ENCODE measurements at places on chromosomes 16 and 17.

DNA sequence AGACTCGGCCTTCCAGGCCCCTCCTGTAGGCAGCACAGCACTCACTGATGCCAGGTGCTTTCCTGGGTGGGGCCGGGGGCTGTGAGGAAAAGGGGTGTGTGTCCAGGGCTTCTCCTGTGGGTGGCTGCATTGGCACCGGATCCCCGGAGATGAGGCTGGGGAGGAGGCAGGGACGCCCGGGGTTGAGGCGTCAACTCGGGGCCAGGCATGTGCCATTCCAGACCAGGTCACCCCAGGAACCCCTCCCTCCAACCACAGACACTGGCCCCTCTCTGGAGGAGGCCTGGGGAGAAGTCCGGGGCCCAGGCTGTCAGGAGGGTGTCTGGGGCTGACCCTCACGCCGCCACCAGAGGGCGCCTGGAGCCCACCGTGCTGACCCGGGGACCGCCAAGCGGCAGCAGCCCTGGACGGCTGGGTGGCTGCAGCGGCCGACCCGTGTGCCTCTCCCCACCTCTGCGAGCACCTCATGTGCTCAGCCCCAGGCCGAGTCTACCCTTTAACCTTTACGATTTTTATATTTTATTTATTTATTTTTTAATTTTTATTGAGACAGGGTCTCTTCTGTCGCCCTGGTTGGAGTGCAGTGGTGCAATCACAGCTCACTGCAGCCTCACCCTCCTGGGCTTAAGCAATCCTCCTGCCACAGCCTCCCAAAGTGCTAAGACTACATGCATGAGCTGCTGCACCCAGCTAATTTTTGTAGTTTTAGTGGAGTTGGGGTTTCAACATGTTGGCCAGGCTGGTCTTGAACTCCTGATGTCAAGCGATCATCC is 3.2 kb upstream of the METRN start:
- peak; percentile 55 for DNase-seq

DNA sequence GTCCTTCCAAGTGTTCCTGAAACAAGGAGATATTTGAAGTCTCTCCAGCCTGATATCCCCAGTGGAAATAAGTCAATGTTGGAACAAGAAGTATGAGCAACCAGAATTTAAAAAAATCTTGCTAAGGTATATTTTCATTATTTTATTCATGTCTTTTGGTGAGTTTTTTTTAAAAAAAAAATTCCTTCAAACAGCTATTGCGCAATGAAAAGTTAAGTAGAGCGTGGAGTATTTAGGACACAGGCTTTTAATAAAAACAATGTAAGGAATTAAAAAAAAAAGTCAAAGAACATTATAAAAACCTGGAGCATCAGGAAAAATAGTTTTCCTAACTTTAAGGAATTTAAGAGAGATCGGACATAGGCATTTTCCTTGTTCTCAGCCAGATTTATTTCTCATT is 940.4 kb downstream of the KCNJ2 start:
- DNase-seq, result no peak

DNA sequence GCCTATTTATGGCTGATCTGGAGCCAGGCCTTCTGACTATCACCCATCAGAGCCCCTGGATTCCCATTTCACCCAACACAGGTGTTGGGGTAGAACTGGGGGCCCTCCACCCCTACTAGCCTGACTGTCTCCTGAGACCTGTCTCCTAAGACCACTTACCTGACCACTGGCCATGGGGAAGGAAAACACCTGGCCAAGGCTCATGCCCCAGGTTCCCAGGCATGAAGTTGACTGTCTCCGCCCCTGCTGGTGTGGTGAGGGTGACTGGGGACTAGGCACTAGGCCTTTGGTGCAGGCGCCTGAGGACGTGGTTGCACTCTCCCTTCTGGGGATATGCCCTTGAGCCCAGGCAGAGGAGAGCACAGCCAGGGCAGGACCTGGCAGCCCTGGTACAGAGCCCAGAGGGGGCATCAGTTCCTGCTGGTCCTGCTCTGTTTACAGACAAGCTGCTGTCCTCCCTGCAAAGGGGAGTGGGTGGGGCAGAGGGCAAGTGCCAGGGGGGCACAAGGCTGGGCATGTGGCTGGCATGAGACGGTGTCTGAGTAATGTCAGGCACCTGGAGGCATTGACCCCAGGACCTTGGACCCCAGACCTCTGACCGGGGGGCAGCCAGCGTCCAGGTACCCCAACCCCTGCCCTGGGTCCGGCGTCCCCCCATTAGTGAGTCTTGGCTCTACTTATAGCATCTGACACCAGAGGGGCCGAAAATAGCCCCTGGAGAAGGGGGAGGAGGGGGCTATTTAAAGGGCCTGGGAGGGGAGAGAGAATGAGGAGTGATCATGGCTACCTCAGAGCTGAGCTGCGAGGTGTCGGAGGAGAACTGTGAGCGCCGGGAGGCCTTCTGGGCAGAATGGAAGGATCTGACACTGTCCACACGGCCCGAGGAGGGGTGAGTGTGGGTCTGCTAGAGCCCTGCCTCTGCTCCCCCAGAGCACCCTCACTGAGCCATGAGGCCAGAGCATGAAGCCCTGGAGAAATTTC is at the start of gene TCAP:
Gene TCAP (plus strand): TSS at position 769 of the 981 bp plus-strand sequence. CDS start 11 bp downstream, at position 780.
- DNase-seq, result no peak

DNA sequence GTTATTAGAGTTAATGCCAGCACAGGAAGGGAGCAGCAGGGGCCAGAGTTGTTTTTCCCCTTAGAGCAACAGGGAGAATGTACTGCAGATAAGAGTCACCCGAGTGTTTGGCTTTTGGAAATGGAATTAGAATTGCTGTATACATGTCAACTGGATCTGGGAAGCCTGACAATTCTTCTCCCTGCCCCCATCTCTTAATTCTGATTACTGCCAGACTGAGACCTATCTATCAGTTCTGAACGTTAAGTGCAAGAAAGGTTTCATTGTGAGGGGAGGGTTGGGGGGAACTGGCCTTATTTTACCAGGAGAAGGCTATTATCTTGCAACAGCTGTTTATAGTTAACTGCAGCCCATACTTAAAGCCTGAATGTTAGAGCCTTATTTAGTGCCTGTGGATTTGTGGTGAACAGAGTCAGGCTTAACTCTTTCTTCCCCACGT is 424.5 kb upstream of the CDH11 start:
- DNase-seq, result peak; percentile 90

GRCh38 chr17:50198026-50198669 is 3.3 kb downstream of the COL1A1 start:
- DNase-seq, result no peak

GRCh38 chr17:44565866-44566443 is 8.7 kb downstream of the FZD2 start:
- DNase-seq, result no peak

GRCh38 chr17:37322826-37323561 is 52.8 kb upstream of the C17orf78 start:
- DNase-seq, result no peak

- DNase-seq, result no peak
Observed at GRCh38 chr17:81537343-81537855, 9.2 kb downstream of the FSCN2 start.

DNA sequence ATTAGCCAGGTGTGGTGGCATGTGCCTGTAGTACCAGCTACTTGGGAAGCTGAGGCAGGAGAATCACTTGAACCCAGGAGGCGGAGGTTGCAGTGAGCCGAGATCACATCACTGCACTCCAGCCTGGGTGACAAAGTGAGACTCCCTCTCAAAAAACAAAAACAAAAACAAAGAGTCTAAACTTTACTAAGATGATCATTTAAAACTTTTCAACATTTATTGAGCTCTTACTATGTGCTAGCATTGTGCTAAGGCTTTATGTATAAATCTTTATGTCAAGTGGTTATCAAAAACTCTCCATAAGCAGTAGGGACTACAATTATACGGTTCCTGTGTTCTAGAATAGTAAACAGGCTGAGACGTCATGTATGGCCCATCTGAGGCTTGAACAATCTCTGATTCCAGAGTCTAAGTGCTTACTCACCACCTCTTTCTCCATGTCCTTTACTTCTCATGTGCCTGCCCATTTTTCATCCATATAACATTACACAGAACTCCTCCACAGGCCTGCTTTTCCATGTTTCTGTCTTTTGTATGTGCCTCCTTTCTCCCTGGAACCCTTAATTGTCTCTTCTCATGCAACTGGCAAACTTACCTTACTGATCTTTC is 66.7 kb downstream of the NUP88 start:
- DNase-seq, result no peak

- DNase-seq, result no peak
Observed at GRCh38 chr17:78722246-78722761, 59.8 kb downstream of the CYTH1 start.

- DNase-seq, result no peak
Observed at GRCh38 chr17:32490101-32490482, 3.3 kb downstream of the CDK5R1 start.

DNA sequence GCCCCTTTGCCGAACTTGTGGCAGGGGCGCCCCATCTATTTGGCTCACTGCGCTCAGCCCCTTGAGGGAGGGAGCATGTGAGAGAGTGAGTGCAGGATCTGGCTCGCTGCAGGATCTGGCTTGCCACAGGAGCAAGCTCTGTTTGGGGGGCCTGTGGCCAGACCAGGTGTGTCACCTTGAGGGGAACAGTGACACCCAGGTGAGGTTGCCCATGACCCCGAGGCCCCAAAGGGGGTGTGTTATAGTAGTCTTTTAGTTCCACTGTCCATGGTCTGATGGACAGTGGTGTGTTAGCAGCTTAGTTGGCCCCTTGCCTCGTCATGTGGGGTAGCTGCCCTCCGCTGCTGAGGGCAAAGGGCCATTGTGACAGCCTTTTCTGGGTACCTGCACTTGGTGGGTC is 41.6 kb downstream of the CCDC42 start:
- no peak for DNase-seq

GRCh38 chr17:7831233-7831632 is 2.8 kb upstream of the KDM6B start:
- no peak for DNase-seq

GRCh38 chr17:63853260-63853659 is 10.8 kb upstream of the SMARCD2 start:
- no peak for DNase-seq

DNA sequence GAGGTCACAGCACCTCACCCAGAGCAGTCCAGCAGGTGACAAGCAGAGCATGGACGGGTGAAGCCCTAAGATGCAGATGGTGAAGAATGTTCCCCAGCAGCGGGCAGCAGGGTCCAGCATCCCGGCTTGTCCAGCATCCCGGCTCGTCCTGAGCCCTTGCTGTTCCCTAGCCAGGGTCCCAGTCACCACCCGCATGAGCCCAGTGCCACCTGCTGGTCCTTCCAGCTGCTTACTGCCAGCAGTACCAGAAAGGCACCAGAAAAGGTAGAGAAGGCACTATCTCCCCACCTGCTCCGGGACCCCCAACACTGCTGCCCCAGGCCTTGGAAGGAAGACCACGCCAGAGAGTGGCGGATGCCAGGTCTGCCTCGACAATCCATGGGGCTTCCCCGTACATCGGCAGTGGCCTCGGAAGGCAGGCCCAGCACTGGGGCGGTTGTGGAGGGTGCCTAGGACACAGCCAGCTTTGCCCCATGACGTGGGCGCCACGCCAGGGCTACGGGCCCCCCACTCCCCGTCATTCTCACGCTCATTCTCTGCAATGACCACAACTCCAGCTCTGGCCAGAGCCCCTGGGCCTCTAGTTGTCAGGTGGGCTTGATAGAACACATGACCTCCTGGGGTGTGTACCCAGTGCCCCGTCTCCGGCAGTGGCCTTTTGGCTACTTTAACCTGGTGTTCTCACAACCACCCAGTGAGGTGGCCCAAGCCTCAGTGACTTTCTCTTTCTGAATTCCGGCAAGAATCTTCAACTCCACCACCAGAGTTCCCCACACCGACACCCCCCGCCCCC is 1.4 kb downstream of the CENPX start:
- no peak for DNase-seq

DNA sequence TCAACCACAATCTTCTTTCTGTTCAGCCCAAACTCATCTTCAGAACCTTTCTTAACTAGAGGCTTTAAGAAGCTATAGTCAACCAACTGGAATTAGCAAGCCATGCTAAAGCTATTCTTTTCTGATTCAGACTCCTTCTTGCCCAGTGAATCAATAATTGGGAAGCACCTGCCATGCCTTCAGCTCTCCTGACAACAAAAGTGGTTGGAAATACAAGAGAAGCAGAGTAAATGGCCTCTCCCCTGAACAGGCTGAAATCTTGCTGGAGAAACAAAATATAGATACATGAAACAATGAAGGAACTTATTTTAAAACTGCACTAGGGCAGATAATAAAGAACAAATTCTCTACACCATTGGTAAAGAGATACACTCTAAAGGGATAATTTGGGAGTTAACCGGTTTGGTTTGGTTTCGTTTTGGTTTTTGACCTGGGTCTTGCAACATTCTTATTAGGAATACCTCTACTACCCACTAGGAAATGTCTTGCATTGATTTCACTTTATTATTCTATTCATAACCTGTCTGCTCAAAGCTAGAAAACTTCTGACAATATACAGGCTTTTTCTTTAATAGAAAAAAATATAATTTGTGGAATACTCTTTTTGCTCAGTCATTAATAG is 173.6 kb upstream of the DYNLRB2 start:
- no peak for DNase-seq

DNA sequence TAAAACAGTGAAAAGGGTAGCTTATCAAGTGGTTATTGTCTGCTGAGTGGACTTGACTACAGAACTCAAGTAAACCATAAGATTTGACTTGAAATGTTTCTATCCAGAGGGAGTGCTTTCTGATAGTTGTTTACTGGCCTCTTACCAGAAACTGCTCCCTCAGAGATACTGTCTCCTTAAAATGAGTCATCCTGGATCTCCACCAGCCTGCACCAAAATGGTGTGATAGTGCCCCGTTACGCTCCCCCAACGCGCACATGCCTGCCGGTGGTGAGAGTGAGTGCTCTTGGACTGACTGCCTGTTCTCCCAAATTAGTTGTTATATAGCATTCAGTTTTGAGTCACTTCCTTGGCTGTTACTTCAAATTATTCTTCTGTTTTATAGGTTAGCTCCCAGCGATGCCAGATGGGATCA is 22.9 kb downstream of the PRCD start:
- DNase-seq, result peak; percentile 61

- DNase-seq, result no peak
Observed at GRCh38 chr17:79272666-79273219, 198.1 kb downstream of the ENGASE start.

GRCh38 chr17:13595599-13595899 is 6.2 kb downstream of the HS3ST3A1 start:
- no peak for DNase-seq

DNA sequence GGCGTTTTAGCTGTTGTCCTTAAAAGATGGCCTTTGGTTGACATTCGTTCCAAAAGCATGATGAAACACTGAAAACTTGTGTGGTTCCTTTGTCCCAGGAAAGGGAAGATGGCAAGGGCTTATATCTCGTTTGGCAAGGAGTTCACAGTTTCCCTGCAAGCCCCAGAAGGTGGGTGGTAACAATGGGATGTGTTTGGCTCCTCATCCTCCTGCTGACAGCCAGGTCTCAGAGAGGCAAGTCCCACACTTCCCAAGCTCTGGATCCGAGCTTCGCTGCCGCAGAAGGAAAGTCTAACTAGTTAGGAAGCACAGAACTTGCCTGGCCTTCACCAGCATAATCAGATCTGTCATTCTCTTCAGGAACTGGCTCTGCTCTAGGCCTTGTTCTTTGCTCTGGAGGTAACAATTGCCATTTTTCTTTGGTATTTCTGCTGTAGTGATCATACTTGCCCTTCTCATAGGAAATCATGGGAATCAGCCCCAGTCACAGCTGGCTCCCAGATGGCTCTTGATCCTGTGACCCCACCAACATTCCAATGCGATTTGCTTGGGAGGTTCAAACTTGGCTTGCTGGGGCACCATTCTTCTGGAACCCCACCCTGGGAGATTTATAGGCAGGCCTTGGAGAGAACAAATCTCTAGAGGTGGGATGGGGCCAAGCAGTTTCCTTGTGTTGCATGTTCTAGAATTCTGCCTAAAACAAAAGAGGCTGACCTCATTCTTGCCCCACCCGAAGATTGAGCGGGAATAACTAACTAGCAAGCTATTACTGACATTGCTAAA is 17.9 kb downstream of the KPNA2 start:
- no peak for DNase-seq

Measured in right lung (tissue), 10 donors.